ENCODE measurements at places on chromosomes 7 and 10.

DNA sequence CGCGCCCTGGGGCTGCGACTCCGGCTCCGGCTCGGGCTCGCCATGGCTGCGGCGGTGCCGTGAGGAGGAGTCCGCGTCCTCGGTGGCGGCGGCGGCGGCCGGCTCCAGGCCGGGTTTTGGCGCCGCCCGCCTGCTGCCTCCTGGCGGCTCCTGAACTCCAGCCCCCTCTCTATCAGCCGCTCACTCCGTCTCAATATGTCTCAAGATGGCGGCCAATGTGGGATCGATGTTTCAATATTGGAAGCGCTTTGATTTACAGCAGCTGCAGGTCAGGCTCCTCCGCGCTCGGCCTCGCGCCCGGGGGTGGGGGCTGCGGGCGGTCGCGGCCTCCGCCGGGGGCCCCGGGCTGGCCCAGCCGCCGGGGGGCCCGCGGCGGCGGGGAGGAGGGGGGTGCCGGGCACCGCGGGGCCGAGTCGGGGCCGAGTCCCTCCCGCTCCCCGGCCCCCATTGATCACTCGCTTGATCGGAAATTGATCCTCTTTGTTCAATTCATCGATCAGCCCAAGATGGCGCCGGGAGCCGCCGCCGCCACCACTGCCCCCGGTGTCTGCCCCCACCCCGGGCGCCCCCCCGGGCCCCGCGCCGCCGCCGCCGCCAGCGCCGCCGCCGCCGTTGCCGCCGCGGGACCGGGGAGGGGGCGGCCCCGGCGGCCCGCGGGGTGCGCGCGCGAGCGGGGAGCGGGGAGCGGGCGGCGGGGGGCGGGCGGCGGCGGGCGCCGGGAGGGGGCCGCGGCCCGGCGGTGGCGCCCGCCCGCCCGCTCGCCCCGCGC is 1.4 kb upstream of the CUX1 start:
- DNase-seq, result peak; percentile 67

DNA sequence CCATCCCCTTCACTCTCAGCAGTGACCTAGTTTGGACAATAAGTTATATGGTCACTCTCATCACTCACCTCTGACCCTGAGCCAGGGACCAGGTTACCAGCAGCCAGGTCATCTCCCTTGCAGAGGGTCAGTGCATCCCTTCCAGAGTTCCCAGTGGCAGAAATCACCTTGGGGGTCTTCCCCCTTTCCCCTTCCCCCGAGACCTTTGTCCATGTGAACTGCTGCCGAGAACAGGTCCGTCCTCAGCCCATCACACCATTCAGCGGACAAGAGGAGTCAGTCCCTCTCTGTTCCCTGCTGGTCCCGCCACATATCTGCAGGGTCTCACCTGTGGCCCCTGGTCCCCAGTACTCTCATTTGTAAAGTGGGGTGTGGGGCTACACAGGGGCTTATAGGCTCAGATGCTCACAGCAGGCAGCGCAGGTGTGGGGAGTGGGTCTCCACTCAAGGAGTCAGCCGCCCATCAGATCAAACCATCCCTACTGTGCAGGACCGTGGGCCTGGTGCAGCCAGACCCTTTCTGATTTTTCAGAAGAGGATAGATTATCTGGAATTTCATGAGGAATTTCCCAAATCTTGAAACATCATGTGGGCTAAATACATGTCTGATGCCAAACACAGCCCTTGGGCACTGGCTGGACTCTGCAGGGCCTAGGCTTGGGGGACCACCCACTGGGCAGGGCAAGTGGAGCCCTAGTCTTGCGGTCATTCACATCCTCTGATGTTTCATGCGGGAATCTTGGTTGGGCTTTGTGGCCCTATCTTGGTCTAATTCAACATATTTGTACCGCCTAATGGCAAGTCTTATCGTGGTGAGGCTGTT is 6.5 kb downstream of the DEPP1 start:
- DNase-seq, result no peak

- DNase-seq, result no peak
Measured at GRCh38 chr10:125120053-125120710, 40.2 kb downstream of the CTBP2 start.

DNA sequence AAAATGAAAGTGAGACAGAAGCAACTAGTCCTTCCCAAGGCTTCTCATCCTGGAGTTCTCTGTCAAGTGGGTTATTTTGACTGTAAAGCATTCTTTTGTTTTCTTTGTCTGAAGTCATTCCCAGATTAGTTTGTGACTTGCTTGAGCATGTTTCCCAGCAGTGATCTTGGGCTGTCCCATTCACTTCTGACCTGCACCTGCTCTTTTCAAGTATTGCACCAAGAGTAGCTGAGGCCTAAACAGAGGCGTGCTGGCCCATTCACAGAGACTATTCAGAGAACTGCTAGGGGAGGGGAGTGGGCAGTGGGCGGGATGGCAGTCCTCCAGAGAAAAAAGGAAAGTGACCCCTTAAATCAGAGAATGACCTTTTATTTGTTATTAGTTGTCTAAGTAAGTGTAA is 61.3 kb downstream of the CACNA2D1 start:
- DNase-seq, result no peak

- no peak for DNase-seq
Measured at GRCh38 chr7:121397822-121398221, 1.7 kb upstream of the FAM3C start.

GRCh38 chr7:70241536-70242175 is 643.4 kb downstream of the AUTS2 start:
- no peak for DNase-seq

DNA sequence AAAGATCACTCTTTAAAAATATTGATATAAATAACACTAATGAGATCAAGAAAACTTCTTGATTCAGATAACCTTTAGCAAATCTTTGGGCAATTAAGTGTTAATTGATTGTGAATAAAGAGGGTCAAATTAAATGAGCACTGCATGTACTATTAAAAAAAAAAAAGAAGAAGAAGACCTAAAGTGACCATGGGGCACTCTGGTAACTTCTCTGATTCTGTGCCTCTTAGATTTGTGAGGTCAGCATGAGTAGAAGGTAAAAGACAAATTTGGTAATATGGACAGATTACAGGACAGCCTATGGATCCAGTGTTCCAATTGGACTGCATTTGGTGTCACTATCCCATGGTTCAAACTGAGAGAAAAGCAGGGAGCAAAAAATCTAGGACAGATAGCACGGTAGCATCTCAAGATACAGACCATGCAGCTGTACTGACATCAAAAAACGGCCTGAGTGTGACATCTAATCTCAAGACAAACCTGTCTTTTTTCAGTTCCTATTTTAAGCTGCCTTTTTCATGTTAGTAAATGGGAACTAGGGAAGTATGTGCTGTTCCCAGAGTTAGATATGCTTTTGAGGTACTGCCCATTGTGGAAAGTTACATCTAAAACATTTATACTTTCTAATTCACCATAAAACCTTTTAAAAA is 128.0 kb downstream of the KCND2 start:
- DNase-seq, result no peak

- no peak for DNase-seq
Measured at GRCh38 chr10:77631241-77631640, 6.4 kb downstream of the KCNMA1 start.

- no peak for DNase-seq
Measured at GRCh38 chr10:118470470-118470869, 125.0 kb downstream of the PRLHR start.

GRCh38 chr10:14486777-14487487 is 156.2 kb upstream of the FRMD4A start:
- no peak for DNase-seq

DNA sequence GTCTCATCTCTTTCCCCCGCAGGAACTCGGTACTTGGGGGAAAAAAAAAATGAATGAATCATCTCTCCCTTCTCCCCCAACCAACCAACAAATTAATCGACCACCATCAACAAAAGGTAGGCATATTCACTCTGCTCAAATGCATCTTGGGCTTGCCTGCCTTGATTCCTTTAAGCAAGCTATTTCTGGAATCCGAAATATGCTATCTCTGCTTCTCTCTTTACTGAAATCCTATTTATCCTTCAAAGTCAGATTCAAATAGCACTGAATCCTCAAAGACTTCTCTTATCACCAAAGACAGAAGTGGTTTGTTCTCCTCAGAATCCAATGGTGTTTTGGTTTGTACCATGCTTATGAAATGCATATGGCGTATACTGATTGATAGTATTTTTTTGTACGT is 49.6 kb upstream of the TPK1 start:
- no peak for DNase-seq

DNA sequence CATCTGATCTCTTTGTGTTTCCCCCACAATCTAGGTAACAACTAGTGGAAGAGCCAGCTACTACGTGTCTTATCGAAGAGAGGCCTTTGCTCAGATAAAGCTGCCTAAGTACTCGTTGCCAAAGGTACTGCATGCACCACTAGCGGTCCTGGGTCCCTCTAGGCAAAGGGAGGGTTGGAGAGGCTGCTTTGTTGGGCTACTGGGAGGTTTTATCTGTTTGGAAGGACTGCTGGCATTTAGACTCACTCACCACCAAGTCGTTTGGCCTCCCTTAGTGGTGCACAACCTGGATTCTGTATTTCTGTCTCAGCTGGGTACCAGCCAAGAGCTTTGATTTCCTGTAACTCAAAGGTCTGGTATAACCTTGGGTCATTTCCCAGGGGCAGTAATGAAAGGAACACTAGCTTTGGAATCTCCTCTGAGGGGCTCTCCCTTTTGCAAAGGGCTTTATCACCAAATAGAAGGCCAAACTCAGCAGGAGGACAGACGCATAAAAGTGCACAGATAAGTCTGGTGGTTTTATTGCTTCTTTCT is 498.3 kb downstream of the SORCS3 start:
- no peak for DNase-seq

DNA sequence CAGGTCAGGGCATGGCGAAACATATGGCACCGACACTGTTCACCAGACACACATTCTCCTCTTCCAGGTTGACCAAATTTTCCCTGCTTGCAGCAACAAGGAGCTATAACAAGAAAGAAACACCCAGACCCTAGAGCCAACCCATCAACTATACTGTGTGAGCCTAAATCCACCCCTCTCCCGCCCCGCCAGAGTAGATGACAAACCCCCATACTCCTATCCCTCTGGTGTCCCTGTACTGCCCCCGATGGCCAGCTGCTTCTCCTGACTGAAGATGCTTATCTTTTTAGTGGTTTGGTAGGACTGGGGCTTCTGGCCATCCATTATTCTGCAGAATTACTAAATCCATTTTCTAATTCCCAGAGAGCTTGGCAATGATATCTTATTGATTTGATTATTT is 70.1 kb upstream of the EEPD1 start:
- DNase-seq, result no peak

DNA sequence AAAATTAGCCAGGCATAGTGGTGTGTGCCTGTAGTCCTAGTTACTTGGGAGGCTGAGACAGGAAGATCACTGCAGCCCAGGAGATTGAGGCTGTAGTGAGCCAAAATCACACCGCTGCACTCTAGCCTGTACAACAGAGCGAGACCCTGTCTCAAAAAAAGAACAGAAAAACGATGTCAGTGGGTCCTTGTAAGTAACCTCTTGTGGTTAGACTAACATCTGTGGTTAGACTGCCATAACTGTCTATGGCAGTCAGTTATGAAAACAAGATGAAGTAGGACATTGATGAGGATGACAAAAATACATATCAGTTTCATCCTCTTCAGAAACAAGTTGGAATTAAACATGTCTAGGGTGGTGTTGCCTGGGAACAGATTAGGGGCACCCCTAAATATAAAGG is 53.3 kb downstream of the AKAP9 start:
- no peak for DNase-seq

GRCh38 chr7:113891031-113891350 is 27.8 kb downstream of the PPP1R3A start:
- no peak for DNase-seq

DNA sequence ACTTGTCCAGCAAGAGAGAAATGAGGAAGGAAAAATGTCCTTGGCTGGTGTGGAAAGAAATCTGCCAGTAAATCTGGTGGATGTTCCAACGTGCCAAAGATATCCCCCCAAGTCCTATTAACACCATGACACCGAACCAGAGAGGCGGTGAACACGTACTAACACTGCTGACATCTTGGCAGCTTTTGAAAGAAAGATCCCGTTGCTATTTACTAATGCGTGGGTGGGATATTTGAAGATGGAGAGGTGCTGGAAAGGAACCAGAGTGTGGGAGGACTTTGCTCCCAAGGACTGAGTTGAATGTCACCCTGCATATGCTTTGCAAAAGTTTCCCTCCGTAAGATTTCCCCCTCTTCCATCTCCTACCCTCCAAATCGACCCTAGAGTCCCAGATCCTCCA is 7.9 kb downstream of the CCDC3 start:
- no peak for DNase-seq

DNA sequence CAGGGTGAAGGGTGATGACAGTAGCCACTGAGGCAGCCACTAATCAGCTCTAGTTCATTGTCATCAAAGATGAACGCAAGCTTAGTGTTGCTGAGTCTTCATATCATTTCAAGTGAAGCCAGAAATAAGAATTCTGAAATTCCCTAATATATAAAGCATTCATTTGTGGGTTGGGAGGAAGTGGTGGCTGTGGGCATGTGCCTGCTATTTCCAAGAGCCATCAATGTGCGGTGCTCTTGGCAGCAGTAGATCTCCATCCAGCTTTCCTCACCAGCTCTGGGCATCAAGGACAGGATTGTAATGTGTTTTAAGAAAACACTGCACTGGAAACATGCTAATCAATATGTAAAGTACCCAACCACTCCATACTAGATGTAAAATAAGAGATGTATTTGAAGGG is 202.5 kb upstream of the AHR start:
- DNase-seq, result no peak

DNA sequence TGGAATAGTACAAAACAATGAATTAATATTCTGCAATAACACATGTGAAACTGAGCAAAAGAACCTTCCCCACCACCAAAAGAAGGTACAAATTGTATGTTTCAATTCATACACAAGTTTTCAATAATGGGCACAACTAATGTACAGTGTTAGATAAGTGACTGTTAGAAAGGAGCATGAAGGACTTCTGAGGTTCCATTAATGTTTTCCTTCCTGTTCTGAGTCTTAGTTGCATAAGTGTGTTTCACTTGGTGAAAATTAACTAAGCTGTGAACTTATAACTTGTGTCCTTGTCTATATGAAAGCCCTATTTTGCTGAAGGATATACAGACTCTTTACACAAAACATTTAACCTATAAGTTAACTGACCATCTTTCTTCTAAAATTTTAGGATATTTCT is 8.2 kb downstream of the GSAP start:
- DNase-seq, result no peak

- DNase-seq, result no peak
Measured at GRCh38 chr7:130409067-130409711, 28.9 kb downstream of the CPA1 start.

- no peak for DNase-seq
Measured at GRCh38 chr10:25661632-25662031, 272.4 kb upstream of the MYO3A start.

DNA sequence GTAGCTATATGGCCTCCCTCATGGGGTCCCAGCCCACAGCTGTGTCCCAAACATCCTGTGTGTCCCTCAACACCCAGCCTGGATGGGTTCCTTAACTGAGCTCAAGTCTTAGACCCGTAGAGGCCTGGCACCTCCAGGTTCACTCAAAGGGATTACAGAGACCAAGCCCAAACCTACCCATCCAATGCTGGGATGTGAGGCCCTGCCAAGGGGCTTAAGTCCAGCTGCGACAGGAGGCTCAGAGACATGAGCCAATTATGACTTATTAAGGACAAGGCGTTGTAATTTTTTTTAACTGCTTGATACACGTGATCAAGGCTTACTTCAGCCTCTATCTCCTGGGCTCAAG is 105.6 kb upstream of the RET start:
- DNase-seq, result no peak

Data from CD4-positive, alpha-beta T cell treated with Interleukin-15 for 4 hours (primary cell).